KG1 (cell line): ENCODE measurements at places on chromosomes 1 and 21.
A peak's percentile ranks its signal among the peaks of the same experiment; 100 is the strongest.

DNA sequence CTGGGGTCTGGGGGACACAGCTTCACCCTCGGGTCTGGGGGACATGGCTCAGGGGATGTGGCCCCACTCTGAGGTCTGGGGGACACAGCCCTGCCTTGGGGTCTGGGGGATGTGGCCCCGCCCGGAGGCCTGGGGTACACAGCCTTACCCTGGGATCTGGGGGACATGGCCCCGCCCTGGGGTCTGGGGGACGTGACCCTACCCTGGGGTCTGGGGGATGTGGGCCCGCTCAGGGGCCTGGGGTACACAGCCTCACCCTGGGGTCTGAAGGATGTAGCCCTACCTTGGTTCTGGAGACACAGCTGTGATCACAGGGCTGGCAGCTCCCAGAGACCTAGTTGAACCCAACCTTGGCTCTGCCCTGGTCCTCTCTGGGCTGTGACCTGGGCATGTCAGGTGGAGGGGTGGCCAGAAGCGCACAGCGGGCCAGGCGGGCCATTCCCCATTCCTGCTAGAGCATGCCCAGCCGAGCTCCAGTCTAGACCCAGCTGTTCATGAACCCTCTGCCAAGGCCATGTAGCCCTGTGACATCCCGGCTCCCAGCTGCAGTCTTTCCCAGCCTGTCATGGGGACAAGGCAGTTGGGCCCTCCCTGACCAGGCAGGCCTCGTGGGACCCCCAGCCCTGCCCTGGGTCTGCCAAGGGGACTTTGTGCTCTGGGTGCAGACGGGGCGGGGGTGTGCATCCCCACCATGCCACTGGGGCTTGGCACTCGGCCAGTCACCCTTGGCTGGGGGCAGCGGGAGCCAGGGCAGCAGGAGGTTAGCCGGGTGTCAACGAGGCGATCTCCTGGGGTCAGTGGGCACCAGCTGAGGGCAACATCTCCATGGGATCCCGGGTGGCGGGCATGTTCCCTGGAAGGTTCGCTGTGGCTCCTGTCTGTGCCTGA is 43.9 kb downstream of the WNT9A start:
- DNase-seq: no peak

- DNase-seq: no peak
Measured at GRCh38 chr1:19453741-19454201, 31.6 kb downstream of the CAPZB start.

GRCh38 chr1:183002267-183002666 is 21.0 kb upstream of the LAMC1 start:
- no peak for DNase-seq

- no peak for DNase-seq
Measured at GRCh38 chr1:14964711-14965055, 188.9 kb upstream of the TMEM51 start.

DNA sequence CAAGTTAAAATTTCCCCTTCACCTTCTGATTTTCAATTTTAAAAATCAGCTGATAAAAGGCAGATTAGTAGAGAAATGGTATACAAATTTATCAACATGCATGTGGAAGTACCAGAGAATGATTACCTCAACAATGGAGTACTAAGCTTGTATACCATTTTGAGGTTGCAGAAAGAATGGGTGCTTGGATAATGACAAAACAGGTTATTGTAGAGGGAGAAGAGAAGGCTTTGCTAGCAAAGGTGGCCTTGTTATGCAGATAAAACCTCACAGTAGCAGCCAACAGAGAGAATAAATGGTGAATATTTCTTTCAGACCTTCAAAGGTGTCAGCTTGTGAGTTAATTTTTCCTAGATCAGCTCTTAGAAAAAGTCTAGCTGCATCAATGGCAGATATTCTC is 1174.9 kb upstream of the ADGRL4 start:
- no peak for DNase-seq

DNA sequence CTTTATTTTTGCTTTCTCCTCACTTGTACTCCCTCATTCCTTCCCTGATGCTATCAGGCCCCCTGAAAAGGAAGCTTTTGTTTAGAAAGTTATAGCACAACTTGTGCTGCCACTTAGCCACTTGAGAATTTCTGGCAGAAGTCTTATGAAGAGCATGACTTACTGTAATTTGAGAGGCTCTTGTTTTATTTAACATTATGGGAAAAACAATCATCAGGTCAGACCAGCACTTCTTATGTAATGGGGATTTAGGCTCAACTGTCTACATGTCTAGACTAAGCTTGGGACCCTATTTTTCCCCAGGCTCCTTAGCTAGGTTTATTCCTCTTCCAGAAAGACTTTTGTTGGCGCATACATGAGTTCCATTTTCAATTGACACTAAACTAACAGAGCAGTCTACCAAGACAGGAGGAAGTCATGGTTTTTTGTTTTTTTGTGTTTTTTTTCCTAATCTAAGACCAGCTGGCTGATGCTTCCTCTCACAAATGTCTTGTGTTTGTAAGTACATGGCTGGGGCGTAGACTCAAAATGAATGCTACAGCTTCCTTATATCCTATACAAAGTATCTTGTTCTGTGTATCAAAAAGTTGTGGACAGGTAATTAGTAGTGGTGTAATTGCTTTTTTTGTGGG is 31.5 kb downstream of the TNFSF4 start:
- DNase-seq: peak; percentile 61
